Activated CD4-positive, CD25-positive, alpha-beta regulatory T cell (primary cell): ENCODE measurements at places on chromosomes 11 and 22.

DNA sequence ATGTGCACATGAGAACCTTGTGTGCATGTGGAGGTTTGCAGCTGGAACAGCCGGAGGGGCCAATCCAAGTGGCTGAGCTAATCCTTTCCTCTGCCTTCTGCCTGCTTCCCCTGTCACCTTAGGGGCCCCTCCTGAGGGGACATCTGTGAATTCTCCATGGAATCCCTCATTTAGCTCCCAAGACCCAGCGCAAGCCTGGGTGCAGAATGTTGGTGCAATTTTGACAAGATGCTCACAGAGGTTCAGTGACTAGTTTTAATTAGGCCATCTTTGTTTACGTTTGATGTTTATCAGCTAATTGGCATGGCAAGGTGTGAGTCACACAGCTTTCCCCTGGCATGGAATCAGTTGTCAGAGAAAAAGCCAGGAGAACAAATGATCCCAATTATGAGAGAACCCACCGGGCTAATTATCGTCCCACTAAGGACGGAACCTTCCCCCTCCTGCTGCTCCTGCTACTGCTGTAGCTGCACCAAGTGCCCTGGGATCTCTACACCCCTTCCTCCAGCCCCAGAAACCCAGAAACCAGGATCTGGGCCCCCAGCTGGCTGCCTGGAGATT, 63.6 kb upstream of the PAX6 start:
- DNase-seq, result no peak

GRCh38 chr11:36271794-36272407, 17.3 kb downstream of the COMMD9 start:
- DNase-seq, result no peak

GRCh38 chr11:77409046-77409445, 64.8 kb downstream of the PAK1 start:
- DNase-seq, result no peak

- DNase-seq, result no peak
Measured at GRCh38 chr11:9755561-9756185, 91.8 kb downstream of the SWAP70 start.

GRCh38 chr22:50236731-50237409, 8.0 kb downstream of the TUBGCP6 start:
- DNase-seq, result no peak

- DNase-seq, result no peak
Measured at GRCh38 chr11:1573077-1573902, 1.2 kb upstream of the DUSP8 start.

GRCh38 chr11:28767574-28767973, 659.4 kb downstream of the METTL15 start:
- no peak for DNase-seq

DNA sequence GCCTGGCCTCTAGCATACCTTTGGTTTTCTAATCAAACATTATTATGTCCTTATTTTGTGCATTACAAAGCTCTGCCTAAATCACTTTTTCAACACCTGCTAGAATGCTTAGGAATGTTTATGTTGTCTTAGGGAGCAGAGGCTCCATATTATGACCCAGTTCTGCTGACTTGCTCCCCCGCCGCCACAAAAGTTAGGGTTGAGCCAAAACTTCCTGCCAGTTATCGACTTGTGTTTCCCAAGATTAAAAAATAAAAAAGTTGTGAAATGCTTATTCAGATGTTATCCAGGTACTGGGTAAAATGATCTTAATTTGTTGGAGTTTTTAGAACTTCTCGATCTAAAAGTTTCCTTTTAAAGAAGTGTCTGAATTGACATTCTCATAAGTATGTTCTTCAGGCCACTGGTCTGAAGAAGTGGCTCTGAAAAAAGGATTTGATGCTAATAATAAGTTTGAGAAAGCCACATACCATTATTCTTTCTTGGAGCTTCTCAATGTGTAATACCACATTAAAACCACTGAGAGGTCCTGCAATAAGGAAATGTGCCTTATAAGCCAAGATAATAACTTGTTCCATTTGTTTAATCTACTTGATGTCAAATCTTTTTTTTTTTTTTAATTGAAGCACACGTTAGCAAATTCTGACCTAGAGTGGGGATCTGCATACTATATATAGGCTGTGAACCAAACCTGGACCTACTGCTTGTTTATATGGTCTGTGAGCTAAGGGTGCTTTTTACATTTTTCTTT, 2.2 kb downstream of the RNF185 start:
- DNase-seq, result no peak

DNA sequence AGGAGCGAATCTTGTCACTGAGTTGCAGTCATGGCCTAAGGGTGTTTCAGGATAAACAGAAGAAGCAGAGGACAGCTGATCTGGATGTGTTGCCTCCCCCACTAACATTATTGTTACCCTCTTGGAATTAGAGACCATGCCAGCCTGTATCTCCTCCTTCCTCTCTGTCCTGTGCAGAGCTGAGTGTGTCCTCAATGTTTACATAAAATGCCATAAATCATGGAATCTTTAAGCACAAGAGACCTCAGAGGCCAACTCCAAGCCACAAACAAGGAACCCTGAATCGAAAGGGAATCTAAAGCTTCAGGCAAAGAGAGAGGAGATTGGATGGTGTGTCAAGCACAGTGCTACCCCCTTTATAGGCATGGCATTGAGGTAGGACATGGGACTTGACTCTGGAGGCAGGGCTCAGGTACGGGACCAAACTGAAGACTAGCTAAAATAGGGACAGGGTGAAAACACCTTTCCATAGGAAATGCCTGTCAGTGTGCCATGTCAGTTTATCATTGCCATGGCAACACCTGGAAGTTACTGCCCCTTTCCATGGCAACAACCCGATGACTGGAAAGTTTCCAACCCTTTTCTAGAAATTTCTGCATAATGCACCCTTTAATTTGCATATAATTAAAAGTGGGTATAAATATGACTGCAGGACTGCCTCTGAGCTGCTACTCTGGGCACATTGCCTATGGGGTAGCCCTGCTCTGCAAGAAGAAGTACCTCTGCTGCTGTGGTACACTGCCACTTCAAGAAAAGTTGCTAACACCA, 489.7 kb downstream of the MIAT start:
- DNase-seq, result no peak

DNA sequence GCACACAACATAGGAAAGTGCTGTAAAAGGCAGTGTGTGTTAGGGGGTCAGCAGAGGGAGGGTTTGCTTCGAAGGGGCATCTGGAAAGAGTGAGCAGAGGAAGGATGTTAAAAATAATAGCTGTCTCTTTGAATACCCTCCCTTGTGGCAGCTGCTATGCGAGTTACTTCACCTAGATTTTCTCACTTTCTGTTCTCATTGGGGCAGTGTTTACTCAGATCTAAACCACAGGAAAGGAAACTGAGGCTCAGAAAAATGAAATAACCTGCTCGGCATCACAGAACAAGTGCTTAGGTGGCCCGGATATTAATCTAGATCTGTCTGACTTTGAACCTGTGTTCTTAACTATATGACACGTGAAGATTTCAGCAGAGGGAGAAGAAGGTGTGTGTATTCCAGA, 125.3 kb downstream of the C11orf91 start:
- no peak for DNase-seq

DNA sequence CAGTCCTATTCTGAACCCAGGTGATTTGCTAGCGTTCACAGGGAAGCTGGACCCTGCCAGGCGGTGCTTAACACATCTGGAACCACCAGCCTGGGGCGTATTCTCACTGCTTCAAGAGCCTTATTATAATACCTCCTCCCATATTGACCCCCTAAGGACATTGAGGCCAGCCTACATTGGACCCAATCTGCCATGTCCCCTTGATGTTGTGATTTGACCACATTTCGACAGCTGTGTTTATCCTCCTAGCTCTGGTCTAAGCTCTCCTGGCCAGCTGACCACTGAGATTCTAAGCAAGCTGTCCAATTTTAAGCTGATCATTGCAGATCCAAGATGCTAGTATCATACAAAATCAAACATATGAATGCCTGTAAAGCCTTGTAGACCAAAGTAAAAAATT, 148.1 kb upstream of the BLID start:
- DNase-seq, result no peak

DNA sequence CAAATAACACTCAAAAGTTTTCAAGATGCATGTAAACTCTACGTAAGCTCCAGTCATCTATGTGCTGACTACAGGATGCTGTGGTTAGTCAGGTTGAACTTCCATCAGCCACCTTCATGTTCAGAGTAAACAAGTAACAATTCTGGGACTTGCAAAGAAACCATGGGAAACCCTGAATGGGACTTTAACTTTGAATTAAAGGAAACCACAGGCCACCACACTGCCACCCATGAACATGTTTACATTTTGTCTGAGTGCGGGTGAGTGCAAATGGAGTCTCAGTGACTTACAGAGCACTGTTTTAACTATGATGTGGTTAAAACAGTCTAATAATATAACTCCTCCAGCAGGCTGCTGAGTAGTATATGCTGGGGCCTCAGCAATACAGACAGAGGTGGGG, 12.9 kb upstream of the SYTL2 start:
- DNase-seq, result no peak

DNA sequence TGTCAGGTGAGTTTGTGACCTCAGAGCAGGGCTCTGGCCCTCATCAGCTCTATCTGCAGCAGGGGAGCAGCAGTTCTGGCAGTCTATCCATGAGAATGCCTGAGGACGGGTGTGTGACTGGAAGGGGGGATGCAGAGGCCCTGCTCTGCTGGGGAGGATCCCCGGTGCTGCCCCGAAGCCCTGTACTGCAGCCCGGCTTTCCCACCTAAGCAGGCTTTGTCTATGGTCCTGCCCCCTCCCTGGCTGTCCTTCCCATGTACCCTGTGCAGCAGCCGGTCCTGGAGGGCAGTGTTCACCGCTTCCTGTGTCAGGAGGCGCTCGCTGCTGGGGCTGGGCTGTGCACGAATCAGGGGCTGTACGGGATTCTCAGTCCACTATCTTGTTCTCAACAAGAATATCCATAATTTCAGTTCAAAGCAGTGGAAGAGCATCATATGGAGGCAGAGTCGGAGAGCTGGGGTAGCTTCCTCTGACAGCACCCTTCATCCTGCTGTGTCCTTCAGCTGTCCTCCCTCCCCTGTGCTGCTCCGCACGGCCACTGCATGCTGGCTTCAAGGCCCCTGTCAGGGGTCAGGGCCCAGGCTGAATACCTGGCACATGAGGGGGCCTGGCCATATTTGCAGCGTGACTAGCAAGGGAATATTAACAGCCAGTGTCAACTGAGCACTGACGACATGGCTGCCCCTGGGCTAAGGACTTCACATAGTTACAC, 125.2 kb downstream of the CTTN start:
- no peak for DNase-seq

DNA sequence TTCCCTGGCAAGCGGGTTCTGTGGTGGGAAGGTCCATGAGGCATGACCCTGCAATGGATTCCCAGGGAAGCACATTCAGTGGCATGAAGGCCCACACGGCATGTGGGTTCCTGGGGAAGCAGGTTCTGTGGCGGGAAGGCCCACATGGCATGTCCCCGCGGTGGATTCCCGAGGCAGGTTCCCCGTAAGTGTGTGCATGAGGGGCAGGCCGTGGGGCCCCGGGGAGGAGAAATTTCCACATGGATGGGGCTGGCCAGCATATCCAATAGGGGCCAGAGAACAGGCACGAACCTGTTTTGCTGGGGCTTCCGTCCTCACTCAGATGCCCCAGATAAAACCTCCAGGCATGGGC, 83.7 kb downstream of the PHF21B start:
- no peak for DNase-seq

GRCh38 chr11:105033781-105034180, 1.2 kb downstream of the CASP1 start:
- DNase-seq, result no peak

DNA sequence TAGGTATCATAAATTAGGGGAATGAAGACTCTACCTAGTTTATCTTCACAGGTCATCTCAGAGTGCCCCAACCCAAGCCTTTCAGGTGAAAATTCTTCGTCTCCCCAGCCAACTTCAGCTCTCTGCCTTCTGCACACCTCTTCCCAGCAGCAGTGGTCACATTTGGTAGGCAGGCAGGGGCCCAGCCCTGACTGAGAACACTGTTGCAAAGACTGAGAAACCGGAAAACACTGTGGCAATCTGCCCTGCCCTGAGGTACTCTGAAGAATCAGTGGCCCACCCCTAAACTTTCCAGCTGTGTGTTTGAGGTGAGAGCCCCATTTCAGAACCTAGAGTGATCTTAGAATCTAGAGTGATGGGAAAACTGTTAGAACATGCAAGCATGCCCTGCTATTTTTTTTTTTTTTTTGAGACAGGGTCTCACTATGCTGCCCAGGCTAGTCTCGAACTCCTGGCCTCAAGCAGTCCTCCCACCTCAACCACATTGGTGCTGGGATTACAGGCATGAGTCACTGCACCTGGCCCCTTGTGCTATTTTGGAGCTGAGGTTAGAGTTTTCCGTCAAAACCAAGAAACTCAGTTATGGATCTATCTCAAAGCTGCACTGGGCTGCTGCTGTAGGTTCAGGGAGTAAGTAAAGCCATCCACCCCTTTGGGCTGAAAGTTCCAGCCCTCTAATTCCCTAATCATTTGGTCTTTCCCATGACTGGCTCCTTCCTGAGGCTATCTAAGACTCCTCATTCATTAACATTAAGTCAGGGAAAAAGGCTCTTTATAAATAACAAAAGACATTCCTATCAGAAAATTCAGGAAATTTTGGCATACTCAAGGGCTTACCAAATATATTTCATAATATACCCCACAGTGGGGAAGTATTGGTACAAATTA, 1.7 kb upstream of the LDHA start:
- no peak for DNase-seq

DNA sequence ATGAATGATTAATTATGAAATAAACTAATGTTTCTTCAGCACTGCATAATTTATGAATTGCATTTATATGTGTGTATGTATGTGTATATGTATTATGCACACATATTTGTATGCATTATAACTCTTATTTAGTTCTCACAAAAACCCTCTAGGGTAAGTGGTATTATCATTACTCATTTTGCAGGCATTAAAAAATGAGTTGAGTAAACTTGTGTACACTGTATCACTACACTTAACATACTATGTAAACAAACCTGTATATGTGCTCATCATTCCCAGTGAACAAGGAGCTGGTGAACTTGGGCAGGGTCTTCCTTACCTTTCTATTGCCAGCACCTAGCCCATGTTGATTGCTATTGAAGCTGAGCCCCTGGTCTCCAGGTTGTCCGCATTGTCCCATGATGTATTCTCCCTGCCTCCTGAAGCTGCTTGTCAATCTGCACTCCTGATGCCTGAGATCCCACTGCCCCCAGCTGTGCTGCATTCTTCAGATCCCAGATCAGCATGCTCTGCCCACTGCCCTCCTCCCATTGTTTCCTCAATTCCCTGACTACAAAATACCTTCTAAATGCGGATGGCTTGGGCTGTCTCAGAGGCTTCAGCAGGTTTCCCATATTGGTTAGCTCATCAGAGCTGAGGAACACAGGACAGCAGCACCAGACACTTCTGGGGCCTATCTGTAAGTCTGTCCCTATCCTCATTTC, 267.9 kb upstream of the SESN3 start:
- DNase-seq, result no peak

DNA sequence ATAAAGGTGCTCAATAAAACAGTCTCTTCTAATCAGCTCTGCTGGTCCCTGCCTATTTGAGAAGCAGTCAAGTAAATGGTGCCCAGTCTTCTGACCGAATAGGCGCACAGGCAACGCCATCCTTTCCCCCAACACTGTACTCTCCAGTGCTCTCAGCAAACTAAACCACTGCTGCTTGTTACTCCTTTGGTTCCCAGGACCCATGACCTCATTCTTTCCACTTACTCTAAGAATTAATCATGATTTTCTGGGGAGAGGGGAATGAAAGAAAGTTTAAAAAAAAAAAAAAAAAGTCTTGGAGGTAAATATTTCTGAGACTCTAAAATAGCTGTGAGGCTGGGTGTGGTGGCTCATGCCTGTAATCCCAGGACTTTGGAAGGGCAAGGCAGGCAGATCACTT, 63.7 kb downstream of the SGSM3 start:
- DNase-seq, result no peak
